Dermis blood vessel endothelial cell (primary cell): ENCODE measurements at places on chromosomes 3 and 15. TPM values are rescaled to one million over a fixed set of nuclear protein-coding genes. Genes with fewer than 3 reads are reported as not detected.

The ACTC1 gene
- total RNA-seq: not detected in 2 replicates

The CD96 gene
- total RNA-seq: not detected in 2 replicates

The ETFA gene
- total RNA-seq: 165 and 183 TPM in 2 replicates

The CDHR4 gene
- total RNA-seq: not detected in 2 replicates

The SEMA6D gene
- 2.9 and 3.9 TPM in 2 replicates for total RNA-seq

The GOLGA6L7 gene
- not detected in 2 replicates for total RNA-seq

The SPINK8 gene
- total RNA-seq: not detected in 2 replicates

The DLL4 gene
- total RNA-seq: 128 and 158 TPM in 2 replicates

The RBMS3 gene
- 25.9 and 37.6 TPM in 2 replicates for total RNA-seq

The TMIE gene
- 0.17 TPM in 1 of 2 replicates, not detected in the other for total RNA-seq

The OTOL1 gene
- total RNA-seq: not detected in 2 replicates

GRCh38 chr3:133007601-133008000 is 30.6 kb upstream of the TMEM108 start:
- no peak for DNase-seq

DNA sequence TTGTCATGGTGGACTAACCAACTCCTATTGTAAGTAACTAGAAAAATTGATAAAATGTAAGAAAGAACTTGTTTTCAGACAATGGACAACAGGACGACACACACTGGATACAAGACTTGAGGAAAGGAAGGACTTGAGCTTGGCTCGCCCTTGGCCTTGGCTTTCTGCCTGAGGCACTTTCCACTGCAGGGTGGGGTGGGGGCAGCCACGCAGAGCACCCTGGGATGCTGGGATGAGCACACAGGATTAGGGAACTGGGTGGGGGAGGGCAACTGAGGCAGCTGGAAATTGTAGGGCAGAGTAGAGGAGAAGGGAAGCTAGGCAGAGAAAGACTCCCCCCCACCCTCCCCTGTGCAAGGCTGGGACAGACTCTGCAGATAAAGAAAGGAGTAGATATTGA is 25.5 kb upstream of the HHATL start:
- DNase-seq: no peak

GRCh38 chr3:78066287-78066686 is 1026.4 kb downstream of the ROBO2 start:
- DNase-seq: no peak

DNA sequence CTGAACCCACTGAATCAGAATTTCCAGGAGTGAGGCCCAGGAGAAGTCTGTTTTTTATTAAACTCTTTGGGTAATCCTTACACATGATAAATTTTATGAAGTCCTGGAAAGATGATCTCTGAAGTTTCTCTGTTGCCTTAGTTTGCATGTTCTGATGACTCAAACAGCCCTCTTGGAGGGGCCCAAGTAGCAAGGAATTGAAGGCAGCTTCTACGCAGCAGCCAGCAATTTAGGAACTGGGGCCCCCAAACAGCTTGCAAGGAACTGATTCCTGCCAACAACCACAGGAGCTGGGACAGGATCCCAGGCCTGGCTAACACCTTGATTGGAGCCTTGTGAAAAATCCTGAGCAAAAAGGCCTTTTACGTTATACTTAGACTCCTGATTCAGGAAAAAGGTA is 5.4 kb upstream of the ACP3 start:
- no peak for DNase-seq

DNA sequence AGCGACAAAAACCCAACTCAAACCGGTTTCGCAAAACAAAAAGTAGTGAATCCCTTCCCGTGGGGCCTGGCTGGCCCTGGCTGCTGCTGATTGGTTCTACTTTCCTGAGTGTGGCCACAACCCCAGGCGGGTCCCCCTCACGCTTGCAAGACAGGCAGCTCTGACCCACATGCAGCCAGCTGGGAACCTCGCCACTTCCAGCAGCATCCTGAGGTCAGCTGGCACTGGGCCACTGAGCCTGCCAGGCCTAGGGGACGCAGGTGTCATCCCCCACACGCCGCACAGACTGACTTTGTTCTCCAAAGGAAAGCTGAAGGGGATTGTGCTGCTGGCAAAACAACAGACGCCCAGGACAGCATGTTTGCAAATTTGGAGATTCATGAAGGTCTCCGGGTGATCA is 111.1 kb downstream of the TPRA1 start:
- no peak for DNase-seq

- no peak for DNase-seq
These were observed 112.0 kb downstream of the SOX2 start for GRCh38 chr3:181823716-181824115.

DNA sequence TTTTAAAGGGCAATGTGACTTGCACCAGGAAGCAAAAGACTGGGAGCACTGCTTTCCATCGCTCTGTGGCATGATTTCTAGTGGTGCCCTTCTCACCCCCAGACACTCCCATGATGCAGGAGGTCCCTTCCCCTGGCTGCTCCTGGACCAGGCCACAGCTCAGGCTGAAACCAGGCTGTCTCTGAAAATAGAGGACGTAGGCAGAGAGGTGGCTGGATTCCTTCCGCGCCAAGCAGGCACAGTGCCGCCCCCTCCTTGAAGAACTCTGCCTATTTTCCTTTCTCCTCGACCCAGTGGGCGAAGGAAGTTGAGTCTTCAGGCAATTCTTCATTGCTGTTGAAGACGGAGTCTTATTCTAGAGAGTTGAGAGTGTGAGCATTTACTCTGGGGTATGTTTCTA is 489.4 kb upstream of the TBL1XR1 start:
- no peak for DNase-seq

DNA sequence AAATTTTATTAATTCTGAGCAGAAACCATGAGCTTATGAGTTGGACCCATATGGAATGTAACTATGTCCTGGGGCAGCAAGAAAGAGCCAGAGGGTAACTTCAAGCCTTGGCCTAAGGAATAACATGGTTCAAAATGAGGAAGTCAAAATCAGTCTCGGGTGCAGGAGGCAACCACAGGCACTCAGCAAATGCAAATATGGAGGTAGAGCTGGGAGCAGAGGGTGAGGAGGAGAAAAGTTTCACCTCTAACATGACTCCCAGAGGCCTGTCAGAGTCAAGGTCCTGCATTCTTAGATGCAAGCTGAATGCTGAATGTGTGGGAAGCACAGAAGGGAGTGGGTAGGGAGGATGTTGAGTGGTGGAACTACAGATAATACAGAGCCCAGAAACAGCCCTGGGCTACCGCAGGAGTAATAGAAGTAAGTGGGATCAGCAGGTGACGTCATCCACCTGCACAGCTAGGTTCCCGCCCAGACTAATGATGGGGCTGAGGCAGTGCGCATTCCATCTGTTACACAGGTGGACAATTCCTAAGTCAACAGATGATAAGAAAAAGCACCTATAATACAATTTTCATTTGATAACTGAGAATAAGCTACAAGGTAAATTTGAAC is 279.8 kb upstream of the ARRDC4 start:
- DNase-seq: no peak

DNA sequence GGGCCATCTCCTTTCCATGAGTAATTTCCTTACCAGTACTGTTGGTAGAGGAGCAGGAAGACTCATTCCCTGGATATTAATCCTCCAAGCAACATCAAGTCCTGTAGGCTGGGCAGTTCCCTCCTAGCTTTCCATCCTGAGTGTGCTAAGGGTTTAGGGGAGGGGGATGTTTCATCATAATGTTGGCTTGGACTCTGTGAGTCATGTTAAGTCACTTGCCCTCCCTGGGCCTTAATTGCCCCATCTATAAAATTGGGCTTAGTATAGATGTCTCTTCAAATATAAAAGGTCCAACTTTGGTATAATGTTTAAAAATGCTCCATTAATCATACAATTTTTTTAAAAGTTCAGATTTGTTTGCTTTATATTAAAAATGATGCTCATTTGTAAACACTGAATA is 52.7 kb downstream of the TLE3 start:
- DNase-seq: no peak

- no peak for DNase-seq
These were observed 29.9 kb upstream of the RGMA start for GRCh38 chr15:93118904-93119303.

DNA sequence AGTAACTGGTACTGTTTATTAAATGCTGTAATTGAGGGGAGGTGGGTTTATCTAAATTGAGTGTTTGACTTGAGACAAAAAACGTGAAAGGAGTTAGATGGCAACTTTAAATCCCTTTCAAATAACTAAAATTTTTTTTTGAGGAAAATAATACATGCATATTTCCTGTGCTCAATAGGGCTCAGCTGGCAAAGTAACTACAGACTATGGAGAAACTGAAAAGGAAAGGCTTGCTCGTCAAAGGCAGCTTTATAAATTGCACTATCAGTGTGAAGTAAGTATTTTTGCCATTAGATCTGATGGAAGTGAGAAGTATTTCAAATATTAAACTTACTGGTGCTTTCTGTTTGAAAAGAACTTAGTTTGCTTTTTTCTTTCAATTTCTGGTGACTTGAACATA is 72.2 kb downstream of the DZIP3 start:
- DNase-seq: peak; percentile 1

DNA sequence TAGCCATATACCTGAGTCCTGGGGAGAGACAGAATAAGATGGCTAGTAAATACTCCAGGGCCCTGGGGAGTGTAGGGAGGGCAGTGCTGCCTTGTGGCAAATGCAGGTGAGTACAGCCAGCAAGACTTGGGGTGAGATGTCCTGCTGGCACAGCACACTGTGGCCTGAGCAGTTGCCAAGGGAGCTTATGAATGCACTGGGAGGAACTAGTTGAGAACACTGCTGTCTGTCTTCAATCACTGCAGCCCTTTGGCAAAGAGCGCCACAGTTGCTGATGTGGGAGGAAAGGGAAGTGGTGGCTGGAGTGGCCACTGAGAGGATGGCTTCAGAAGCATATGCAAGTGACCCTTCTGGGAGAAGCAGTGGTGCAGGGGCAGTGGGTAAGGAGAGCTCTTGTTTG is 264.6 kb downstream of the RORA start:
- no peak for DNase-seq

DNA sequence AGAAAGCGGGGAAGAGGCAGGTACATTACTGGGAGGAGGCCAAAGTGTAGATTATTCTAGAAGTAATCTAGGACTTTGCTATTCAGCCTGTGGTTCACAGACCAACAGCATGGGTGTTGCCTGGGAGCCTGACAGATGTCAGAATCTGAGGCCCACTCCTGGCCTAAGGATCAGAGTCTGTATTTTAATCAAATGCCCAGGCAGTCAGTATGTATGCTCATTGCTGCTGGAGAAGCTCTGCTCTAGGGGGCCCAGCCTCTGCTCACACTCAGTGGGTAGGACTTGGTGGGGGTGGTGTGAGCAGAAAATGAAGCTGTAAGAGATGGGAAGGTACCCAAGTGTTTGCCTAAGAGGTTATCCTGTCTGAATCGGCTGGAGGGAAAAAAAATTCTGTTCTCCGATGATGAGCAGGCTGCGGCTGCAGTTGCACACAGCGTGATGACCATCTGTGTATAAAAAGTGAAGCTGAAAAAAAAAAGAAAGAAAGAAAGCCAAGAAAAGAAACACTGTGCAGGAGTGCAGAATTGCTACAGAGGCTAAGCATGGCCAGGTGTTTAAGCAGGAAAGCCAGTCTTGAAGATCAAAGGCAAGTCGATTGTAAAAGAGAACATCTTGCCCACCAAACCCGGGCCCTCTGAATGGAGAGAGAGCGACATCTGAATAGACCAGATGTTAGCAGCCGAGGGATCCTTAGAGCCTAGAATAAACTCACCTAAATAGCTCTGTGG is 65.2 kb downstream of the EIF4E3 start:
- no peak for DNase-seq

DNA sequence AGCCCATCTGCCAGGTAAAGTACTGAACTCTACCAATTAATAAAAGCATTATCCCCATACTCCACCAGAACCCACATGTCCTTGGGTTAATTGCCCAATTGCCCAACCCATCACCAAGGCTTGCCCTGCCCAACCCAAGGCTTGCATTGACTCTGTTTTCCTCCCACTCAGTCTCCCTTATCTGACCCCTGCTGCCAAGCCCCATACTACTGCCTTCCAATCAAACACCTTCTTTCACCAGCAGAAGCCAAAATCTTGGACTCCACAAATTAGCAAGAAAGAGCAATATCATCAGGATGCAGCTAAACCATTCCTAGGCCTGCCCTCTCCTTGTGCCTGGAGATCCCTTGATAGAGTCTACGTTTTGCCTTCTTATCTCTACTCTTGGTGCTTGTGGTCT is 602.9 kb downstream of the NTRK3 start:
- DNase-seq: no peak

- no peak for DNase-seq
These were observed 6.3 kb downstream of the CHAC1 start for GRCh38 chr15:40959331-40960141.

GRCh38 chr3:7270731-7271130 is 409.8 kb downstream of the GRM7 start:
- no peak for DNase-seq

GRCh38 chr15:70091726-70092463 is 5.8 kb downstream of the TLE3 start:
- DNase-seq: peak; percentile 8

- no peak for DNase-seq
These were observed 299.5 kb downstream of the GAP43 start for GRCh38 chr3:115922681-115923347.

DNA sequence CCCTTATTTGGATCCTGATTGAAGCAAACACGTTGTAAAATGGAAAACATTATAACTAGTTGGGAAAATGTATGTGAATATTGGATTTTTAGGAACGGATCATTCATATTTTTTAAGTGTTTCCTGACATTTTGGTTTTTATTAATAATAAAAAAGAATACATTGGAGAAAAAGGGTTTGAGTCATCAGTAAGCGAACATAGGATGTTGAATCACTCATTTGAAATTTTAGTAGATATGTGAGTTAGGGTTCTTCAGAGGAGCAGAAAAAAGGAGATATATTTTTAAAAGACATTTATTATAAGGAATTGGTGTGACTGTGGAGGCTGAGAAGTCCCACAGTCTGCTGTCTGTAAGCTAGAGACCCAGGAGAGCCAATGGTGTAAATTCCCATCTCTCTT is 258.5 kb downstream of the PTPRG start:
- no peak for DNase-seq
